ENCODE measurements at places on chromosomes 7 and 10. TPM values are rescaled to one million over a fixed set of nuclear protein-coding genes. Genes with fewer than 3 reads are reported as not detected.

The ASZ1 gene
- not detected for total RNA-seq

The EPHB6 gene
- 1.8 TPM for total RNA-seq

The TCTN3 gene
- total RNA-seq, result 26.9 TPM

The ZNF485 gene
- 3.0 TPM for total RNA-seq

The CFTR gene
- total RNA-seq, result not detected

The ANXA8L1 gene
- 291 TPM for total RNA-seq

The LBX1 gene
- not detected for total RNA-seq

The ATRNL1 gene
- 0.23 TPM for total RNA-seq

The ATG9B gene
- total RNA-seq, result not detected

The CCDC172 gene
- not detected for total RNA-seq

The ZNF438 gene
- total RNA-seq, result 2.5 TPM

The KLF6 gene
- total RNA-seq, result 40.6 TPM

The OLAH gene
- not detected for total RNA-seq

The CPED1 gene
- total RNA-seq, result 0.23 TPM

The HABP2 gene
- total RNA-seq, result not detected

The UBE2H gene
- 103 TPM for total RNA-seq

The GCK gene
- total RNA-seq, result not detected

The PNLIPRP1 gene
- not detected for total RNA-seq

The PTPN20 gene
- total RNA-seq, result 0.63 TPM

The EPO gene
- not detected for total RNA-seq

The TAS2R4 gene
- 0.42 TPM for total RNA-seq

The GSTO2 gene
- 37.8 TPM for total RNA-seq

The TMEM273 gene
- total RNA-seq, result not detected

The WDR86 gene
- total RNA-seq, result 0.14 TPM

The CRTAC1 gene
- total RNA-seq, result not detected

The GIMAP7 gene
- total RNA-seq, result not detected

The HECTD2 gene
- total RNA-seq, result 2.6 TPM

The KDM7A gene
- 7.3 TPM for total RNA-seq

The GNB2 gene
- total RNA-seq, result 264 TPM

The BET1 gene
- 17.8 TPM for total RNA-seq

The GJD4 gene
- not detected for total RNA-seq

The TACC2 gene
- 40.1 TPM for total RNA-seq

The TMEM139 gene
- total RNA-seq, result 8.7 TPM

The MET gene
- total RNA-seq, result 66.9 TPM

The GGCT gene
- total RNA-seq, result 76.8 TPM

The SPDYE1 gene
- not detected for total RNA-seq

The GRM3 gene
- total RNA-seq, result not detected

The PRKAR2B gene
- total RNA-seq, result 0.07 TPM

The CXCL12 gene
- total RNA-seq, result not detected

The RAB19 gene
- not detected for total RNA-seq
